Thyroid gland (tissue), 4 donors: ENCODE measurements at places on chromosomes 5 and 9. TPM values are rescaled to one million over a fixed set of nuclear protein-coding genes. Genes with fewer than 3 reads are reported as not detected.

UBAC1 gene
- total RNA-seq: 39.1 TPM

PLEKHG4B gene
- total RNA-seq: 5.9 TPM

NPR3 gene
- total RNA-seq: 26.1 TPM

MLANA gene
- not detected for total RNA-seq

FOXD4L4 gene
- 0.63 TPM for total RNA-seq

VPS13A gene
- total RNA-seq: 57.3 TPM

ADRA1B gene
- 1.2 TPM for total RNA-seq

TEX48 gene
- not detected for total RNA-seq

GFPT2 gene
- total RNA-seq: 8.2 TPM

PAEP gene
- total RNA-seq: not detected

OR1J2 gene
- total RNA-seq: not detected

SLC45A2 gene
- total RNA-seq: not detected

SHISAL2B gene
- total RNA-seq: not detected

DNA sequence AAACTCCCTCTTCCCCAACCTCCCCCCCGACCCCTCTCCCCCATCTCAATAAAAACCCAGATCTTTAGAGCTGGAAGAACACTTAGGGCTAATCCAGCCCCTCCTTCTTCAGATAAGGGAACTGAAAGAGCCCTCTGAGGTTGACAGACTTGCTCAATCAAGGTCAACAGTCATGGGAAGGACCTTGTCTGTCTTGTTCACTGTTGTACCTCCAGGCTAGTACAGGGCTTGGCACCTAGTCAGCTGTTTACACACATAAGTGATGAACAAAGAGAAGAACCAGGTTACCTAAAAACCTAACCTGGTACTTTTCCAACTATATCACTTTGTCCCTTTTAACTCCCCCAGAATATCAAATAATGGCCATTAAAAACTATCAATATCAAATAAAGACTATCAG is 2.4 kb downstream of the TTC39B start:
- no peaks in the 10 kb centered on the region for H3K36me3 ChIP-seq
- no peak for DNase-seq
- no peaks in the 10 kb centered on the region for H3K27me3 ChIP-seq

DNA sequence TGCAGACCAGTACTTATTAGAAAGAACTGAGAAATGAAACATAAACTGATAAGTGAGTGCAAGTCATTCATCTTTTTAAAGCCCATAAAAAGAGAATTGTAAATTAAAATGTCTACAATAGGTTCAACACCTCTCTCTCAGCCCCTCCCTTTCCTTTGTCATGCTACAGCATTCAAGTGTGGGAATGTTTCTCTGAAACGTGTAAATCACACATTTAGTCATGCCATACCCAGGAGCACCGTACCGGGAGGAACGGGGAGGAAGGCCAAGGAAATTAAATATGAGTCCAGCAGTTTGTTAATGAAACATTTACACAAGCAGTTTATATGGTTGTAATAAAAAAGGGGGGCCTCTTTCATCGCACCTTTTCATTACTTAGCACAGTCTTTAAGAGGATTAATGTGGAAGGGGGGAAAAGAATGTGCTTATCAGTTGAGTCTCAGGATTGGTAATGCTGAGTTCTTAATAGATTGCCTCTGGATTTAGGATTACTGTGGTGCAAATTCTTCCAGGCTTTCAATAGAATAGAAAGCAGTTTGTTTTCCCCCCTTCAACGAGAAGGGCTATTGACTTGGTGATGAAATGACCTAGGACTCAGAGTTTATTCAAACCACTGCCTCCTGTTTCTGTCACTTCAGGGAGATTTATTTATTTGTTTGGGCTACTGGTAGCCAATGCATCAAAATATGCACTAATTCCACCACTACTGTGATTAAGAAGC is 176.0 kb upstream of the ZNF608 start:
- H3K4me3 ChIP-seq: no peak overlapping the region
- no peaks in the 10 kb centered on the region for H3K4me1 ChIP-seq

DNA sequence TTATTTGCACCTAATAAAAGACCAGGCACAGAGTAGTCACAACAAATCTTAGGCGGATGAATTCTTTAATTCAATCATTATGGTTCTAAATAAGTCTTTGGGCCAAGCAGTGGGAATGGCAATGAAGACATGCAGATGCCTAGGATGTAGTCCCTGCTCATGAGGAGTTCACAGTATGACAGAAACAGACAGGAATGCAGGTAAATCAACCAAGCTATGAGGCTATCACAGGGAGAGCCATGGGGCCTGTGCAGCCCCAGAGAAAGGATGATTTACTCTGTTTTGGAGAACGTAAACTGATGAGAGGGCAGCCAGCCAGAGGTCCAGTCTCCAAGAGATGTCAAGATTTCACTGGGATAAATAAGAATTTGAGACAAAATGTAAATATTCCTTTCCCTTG is 129.4 kb downstream of the TRIM32 start:
- DNase-seq: no peak
- no peak overlapping the region for H3K4me3 ChIP-seq
- no peaks in the 10 kb centered on the region for H3K4me1 ChIP-seq
- H3K36me3 ChIP-seq: no peaks in the 10 kb centered on the region
- no peaks in the 10 kb centered on the region for H3K27me3 ChIP-seq

- DNase-seq: no peak
- H3K27me3 ChIP-seq: peaks cover 11% of the 10 kb centered on the region
- no peaks in the 10 kb centered on the region for H3K36me3 ChIP-seq
Observed at GRCh38 chr5:1439388-1440097, 5.7 kb downstream of the SLC6A3 start.

- no peaks in the 10 kb centered on the region for H3K27me3 ChIP-seq
- H3K36me3 ChIP-seq: no peaks in the 10 kb centered on the region
- no peak overlapping the region for H3K4me3 ChIP-seq
- no peak for DNase-seq
Observed at GRCh38 chr9:108636013-108636412, 219.8 kb downstream of the ACTL7B start.

DNA sequence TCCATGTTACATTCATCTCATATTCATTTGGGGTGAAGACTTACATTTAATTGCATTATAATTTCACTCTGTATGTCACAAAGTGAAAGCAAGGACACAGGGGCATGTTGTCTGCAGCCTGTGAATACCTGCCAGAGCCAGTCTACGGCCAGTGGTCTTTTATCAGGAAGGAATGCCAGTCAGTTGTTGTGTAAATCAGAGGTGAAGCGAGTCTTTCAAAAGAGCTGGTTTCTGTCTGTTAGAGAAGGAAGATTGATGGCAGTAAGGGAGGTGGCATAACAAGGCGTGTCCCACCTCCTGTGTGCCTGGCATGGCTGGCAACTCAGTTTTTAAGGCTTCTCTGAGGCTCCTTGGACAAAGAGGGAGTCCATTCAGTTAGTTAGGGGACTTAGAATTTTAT is 18.1 kb upstream of the SYK start:
- no peak overlapping the region for H3K27ac ChIP-seq
- H3K27me3 ChIP-seq: no peaks in the 10 kb centered on the region
- DNase-seq: no peak
- H3K36me3 ChIP-seq: no peaks in the 10 kb centered on the region
- no peaks in the 10 kb centered on the region for H3K4me1 ChIP-seq

- H3K27me3 ChIP-seq: no peaks in the 10 kb centered on the region
- no peaks in the 10 kb centered on the region for H3K4me1 ChIP-seq
- no peak overlapping the region for H3K27ac ChIP-seq
- DNase-seq: no peak
- H3K36me3 ChIP-seq: no peaks in the 10 kb centered on the region
Observed at GRCh38 chr5:2001300-2001699, 118.6 kb upstream of the IRX4 start.

GRCh38 chr5:32302835-32303754 is 9.6 kb downstream of the MTMR12 start:
- no peaks in the 10 kb centered on the region for H3K36me3 ChIP-seq
- H3K4me3 ChIP-seq: no peak overlapping the region
- H3K27ac ChIP-seq: no peak overlapping the region
- no peak for DNase-seq
- no peaks in the 10 kb centered on the region for H3K27me3 ChIP-seq

DNA sequence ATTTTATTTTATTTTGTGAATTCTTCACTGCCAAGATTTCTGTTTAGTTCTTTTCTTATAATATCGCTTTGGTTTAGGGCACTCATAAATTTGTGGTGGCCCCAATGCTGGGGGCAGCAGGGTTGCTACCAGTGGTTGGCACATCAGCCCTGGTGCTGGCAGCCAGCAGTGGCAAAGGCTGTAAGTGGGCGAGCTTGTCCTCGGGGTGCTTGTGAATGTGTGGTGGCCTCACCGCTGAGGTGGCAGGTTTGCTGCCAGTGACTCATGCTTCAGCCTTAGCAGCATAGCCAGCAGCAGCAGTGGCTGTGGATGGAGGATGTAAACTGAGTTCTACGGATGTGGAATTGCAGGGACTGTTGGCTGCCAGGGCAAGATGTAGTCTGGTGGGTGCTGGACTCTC is 262.9 kb upstream of the DMAC1 start:
- no peaks in the 10 kb centered on the region for H3K36me3 ChIP-seq
- no peak overlapping the region for H3K4me3 ChIP-seq
- H3K27me3 ChIP-seq: no peaks in the 10 kb centered on the region
- H3K27ac ChIP-seq: no peak overlapping the region
- H3K4me1 ChIP-seq: no peaks in the 10 kb centered on the region

DNA sequence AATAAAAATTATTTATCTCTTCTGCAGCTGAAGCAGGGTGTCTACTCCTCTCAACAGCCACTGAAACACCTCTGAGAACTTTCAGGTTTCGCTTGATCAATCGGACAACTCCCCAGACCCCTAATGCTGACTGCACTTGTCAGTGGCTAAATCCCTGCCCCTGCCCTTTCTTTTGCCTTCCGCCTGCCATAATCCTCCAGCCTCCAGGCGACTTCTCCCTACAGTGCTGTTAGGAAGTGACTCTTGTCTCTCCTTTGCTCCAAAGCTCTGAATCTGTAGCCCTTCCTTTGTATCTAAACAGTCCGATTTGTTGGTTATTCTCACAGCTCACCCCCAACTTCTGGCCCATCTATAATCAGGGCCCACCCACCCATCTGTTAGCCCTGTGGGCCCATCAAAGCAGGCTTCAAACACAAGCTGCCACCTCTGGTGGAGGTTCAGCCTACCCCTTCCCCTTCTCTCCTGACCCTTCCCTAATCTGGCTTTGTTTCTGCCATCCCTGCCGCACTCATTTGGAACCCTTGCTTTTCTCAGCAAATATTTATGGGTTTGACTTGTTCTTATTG is 53.7 kb upstream of the IFNK start:
- H3K27ac ChIP-seq: no peak overlapping the region
- peaks cover 32% of the 10 kb centered on the region for H3K4me1 ChIP-seq
- no peak overlapping the region for H3K4me3 ChIP-seq

DNA sequence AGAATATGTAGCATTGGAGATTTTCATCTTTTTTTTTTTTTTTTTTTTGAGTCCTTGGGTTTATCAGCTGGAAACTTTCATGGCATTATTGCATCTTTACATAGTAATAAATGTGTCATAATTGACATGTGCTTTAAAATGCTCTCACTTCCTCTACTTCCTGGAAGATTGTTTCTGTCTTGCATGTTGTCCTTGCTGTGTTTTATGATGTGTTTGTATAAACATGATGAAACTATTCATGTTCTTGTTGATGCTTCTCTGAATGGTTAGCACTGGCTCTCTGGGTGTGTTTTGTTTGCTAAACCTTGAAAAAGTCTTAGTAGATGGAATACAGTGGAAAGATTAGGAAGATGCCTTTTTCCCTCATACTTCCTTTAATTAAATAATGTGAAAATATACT is 87.9 kb downstream of the IQGAP2 start:
- no peaks in the 10 kb centered on the region for H3K27me3 ChIP-seq
- H3K4me3 ChIP-seq: no peak overlapping the region
- no peaks in the 10 kb centered on the region for H3K36me3 ChIP-seq
- DNase-seq: no peak
- H3K27ac ChIP-seq: no peak overlapping the region

DNA sequence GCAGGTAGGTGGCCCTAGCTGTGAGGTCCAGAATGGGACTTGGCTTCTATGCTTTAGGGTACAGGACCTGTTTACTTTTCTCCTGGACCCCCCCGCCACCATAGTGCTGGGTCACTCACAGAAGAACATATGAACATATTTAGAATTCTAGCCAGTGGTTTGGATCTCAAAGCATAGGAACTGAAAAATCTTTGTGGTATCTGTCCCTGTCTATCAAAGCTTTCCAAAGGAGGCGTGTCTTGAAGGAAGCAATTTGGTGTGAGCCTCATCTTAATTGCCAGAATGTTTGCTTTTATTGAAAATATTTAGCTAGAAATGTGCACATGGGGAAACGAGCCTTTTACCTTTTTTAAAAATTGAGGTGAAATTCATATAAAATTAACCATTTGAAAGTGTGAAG is 6.2 kb downstream of the PHF2 start:
- H3K4me3 ChIP-seq: no peak overlapping the region
- no peaks in the 10 kb centered on the region for H3K27me3 ChIP-seq
- DNase-seq: no peak
- H3K27ac ChIP-seq: peak overlapping the region; percentile 68
- H3K4me1 ChIP-seq: peaks cover 74% of the 10 kb centered on the region

GRCh38 chr5:28301712-28302111 is 1263.3 kb upstream of the CDH9 start:
- H3K4me3 ChIP-seq: no peak overlapping the region
- H3K27ac ChIP-seq: no peak overlapping the region
- H3K4me1 ChIP-seq: no peaks in the 10 kb centered on the region

GRCh38 chr9:98808411-98808815 is 943 bp downstream of the GALNT12 start:
- H3K4me3 ChIP-seq: no peak overlapping the region
- peaks cover 24% of the 10 kb centered on the region for H3K4me1 ChIP-seq
- H3K36me3 ChIP-seq: no peaks in the 10 kb centered on the region
- peak; percentile 93 for DNase-seq
- no peaks in the 10 kb centered on the region for H3K27me3 ChIP-seq
- peak overlapping the region; percentile 66 for H3K27ac ChIP-seq

- peak within 1 kb of the TSS; percentile 90 for H3K27ac ChIP-seq
- peak; percentile 85 for DNase-seq
- peaks cover 7% of the 10 kb centered on the region for H3K4me1 ChIP-seq
- no peaks in the 10 kb centered on the region for H3K27me3 ChIP-seq
- peak within 1 kb of the TSS; percentile 72 for H3K4me3 ChIP-seq
Observed at GRCh38 chr5:112419164-112419985, at the start of gene EPB41L4A. TSS of gene EPB41L4A (minus strand) at chr5:112419277. CDS start at chr5:112419039, 238 bp downstream.

- no peaks in the 10 kb centered on the region for H3K36me3 ChIP-seq
- H3K4me1 ChIP-seq: peaks cover 6% of the 10 kb centered on the region
- no peak overlapping the region for H3K4me3 ChIP-seq
- no peaks in the 10 kb centered on the region for H3K27me3 ChIP-seq
- no peak overlapping the region for H3K27ac ChIP-seq
- no peak for DNase-seq
Observed at GRCh38 chr9:37949576-37949975, 45.6 kb upstream of the SLC25A51 start.

GRCh38 chr5:74371621-74372020 is 268.9 kb downstream of the ENC1 start:
- H3K36me3 ChIP-seq: no peaks in the 10 kb centered on the region
- no peaks in the 10 kb centered on the region for H3K27me3 ChIP-seq
- no peaks in the 10 kb centered on the region for H3K4me1 ChIP-seq
- no peak overlapping the region for H3K27ac ChIP-seq

- H3K4me3 ChIP-seq: no peak overlapping the region
- H3K36me3 ChIP-seq: no peaks in the 10 kb centered on the region
- H3K4me1 ChIP-seq: no peaks in the 10 kb centered on the region
- H3K27me3 ChIP-seq: no peaks in the 10 kb centered on the region
- no peak overlapping the region for H3K27ac ChIP-seq
Observed at GRCh38 chr9:21592063-21592338, 109.9 kb upstream of the IFNE start.
